ENCODE measurements at places on chromosomes 6 and 20. TPM values are rescaled to one million over a fixed set of nuclear protein-coding genes. Genes with fewer than 3 reads are reported as not detected.

The PEDS1 gene
- 43.1 TPM for total RNA-seq

The ADGRB3 gene
- total RNA-seq: not detected

The CRIP3 gene
- not detected for total RNA-seq

The ILRUN gene
- total RNA-seq: 66.0 TPM

The QKI gene
- total RNA-seq: 118 TPM

The GNRH2 gene
- not detected for total RNA-seq

The PLAGL2 gene
- total RNA-seq: 11.4 TPM

The MOG gene
- total RNA-seq: not detected

The BICRAL gene
- total RNA-seq: 7.5 TPM
